ENCODE measurements at places on chromosomes 16 and 17. TPM values are rescaled to one million over a fixed set of nuclear protein-coding genes. Genes with fewer than 3 reads are reported as not detected.
A peak's percentile ranks its signal among the peaks of the same experiment; 100 is the strongest.

GRCh38 chr17:83164490-83164889 is 85.1 kb downstream of the METRNL start:
- no peak for DNase-seq
- no peaks in the 10 kb centered on the region for H3K4me1 ChIP-seq
- H3K27me3 ChIP-seq: no peaks in the 10 kb centered on the region
- no peaks in the 10 kb centered on the region for H3K36me3 ChIP-seq
- H3K27ac ChIP-seq: no peak overlapping the region
- H3K4me3 ChIP-seq: no peak overlapping the region

DNA sequence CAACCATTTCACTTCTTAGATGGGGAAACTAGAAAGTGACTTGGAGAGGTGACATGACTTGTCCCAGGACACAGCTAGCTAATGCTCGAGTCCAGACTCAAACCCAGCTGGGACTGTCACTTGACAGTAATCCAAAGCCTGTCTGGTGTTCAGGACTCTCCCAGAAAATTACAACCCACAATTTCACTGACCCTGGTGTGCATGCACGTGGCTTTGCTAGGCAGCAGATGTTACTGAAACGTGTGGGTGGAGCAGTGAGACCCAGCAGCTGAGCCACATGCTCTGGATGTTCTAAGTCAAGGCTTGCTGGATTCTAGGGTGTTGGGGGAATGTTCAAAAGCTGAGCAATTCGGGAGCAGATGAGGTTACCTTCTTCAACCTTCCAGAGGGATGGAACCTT is 364.6 kb downstream of the GRIN2A start:
- DNase-seq: no peak
- H3K36me3 ChIP-seq: no peaks in the 10 kb centered on the region
- H3K4me1 ChIP-seq: peaks cover 29% of the 10 kb centered on the region
- H3K4me3 ChIP-seq: no peak overlapping the region

SOX9 gene
- 4.9 TPM for total RNA-seq

DNA sequence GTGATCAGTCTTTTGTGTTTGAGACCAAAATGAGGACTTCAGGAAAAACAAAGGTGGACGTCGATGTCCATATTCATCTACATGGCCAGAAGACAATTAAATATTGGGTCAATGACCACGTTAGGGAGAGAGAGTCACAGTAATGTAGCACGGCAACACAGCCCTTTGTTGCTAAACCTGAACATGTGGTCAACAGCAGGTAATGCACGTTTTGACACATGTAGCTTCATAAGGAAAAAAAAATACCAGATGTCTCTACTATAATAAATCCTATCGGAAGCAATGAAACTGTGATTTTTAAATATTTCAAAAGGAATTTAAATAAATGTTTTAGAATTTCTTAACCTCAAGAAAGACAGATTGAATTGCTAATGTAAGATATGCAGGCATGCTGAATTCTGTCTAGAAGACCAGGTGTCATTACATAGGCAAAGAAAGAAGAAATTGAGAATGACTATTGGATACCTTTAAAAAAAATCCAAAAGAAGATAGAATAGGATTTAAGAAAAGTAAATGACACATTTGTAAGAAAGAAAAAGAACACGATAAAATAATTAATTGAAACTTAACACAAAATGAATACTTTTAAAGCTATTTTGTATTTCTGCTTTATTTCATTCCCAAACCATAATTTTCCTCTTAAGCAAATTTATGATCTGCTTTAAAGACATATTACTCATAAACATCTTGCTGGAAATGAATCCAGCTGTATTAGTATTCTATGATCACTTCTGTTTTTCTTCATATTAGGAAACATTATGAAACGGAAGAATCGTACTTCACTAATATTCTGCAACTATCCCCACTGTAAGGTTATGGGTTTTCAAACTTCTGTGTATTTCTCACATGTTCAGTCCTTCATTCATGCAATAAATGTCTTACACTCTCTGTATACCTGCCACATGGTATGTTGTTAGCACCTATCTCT is 30.1 kb downstream of the ABCA8 start:
- no peaks in the 10 kb centered on the region for H3K36me3 ChIP-seq
- H3K27ac ChIP-seq: no peak overlapping the region
- H3K27me3 ChIP-seq: no peaks in the 10 kb centered on the region
- no peak overlapping the region for H3K4me3 ChIP-seq
- no peak for DNase-seq

DNA sequence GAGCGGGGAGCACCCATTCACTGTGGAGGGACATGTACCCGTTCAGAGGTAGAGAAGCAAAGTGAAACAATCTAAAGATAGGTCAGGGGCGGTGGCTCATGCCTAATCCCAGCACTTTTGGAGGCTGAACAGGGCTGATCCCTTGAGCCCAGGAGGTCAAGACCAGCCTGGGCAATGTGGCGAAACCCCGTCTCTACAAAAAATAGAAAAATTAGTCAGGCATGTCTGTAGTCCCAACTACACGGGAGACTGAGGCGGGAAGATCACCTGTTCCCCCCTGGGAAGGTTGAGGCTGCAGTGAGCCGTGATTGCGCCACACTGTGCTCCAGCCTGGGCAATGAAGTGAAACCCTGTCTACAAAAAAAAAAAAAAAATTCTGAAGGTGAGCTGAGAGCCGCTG is 21.7 kb downstream of the MYL4 start:
- H3K27ac ChIP-seq: no peak overlapping the region
- no peaks in the 10 kb centered on the region for H3K4me1 ChIP-seq
- no peak overlapping the region for H3K4me3 ChIP-seq
- no peak for DNase-seq
- H3K27me3 ChIP-seq: no peaks in the 10 kb centered on the region
- no peaks in the 10 kb centered on the region for H3K36me3 ChIP-seq

STAC2 gene
- 6.0 TPM for total RNA-seq

DNA sequence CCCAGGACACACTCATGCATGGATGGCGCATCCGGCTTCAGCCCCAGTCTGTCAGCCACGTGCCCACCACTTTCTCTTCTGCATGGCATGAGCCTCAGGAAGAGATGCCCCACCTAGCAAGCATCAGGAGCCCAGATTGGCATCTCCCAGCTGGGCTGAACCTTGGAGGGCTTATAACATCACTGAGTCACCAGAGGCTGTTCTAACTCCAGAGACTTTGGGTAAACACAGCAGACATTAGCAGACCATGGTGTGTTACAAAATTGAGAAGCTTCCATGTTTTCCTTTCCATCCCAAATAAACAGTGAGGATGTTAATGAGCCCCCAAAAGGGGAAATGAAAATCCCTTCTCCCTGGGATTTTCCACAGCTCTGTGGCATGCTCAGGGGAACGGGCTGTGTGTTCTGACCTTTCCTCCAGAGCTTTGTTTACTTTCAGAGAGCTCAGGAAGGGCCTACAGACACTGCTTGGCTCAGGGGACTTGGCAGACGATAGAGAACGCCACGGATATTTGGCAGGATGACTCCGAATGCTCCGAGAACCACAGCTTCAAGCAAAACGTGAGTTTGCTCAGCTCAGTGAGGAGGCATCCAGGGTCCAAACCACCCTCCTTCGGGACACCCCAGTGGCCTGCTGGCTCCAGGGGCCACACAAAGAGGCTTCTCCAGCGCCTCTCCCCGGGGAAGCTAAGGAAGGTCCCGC is 16.5 kb downstream of the GLP2R start:
- H3K27ac ChIP-seq: no peak overlapping the region
- no peaks in the 10 kb centered on the region for H3K36me3 ChIP-seq

DNA sequence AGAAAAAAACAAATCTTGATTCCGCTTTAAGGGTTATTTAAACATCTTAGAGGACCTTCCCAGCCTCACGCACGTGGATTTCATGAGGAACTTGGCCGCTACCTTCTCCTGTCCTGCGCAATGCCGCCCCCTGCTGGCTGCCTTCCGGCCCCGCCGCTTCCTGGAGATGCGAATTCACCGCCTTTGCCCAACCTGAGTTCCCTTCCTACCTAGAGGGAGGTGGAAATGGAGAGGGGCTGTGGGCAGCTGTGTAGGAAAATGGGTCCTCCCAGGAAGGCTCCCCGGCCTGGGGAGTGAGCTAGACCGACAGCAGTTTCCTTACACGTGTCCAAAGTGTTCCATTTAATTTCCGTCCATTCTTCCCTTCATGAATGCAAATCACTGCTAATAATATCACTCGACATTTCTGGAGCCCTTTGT is 1.0 kb upstream of the ABCC12 start:
- no peak overlapping the region for H3K4me3 ChIP-seq
- H3K27me3 ChIP-seq: peaks cover 4% of the 10 kb centered on the region
- H3K4me1 ChIP-seq: no peaks in the 10 kb centered on the region

- no peaks in the 10 kb centered on the region for H3K27me3 ChIP-seq
- no peaks in the 10 kb centered on the region for H3K4me1 ChIP-seq
- H3K36me3 ChIP-seq: no peaks in the 10 kb centered on the region
- H3K27ac ChIP-seq: no peak overlapping the region
- DNase-seq: no peak
- H3K4me3 ChIP-seq: no peak overlapping the region
These were observed 9.1 kb downstream of the SLC4A1 start for GRCh38 chr17:44258811-44259351.

DNA sequence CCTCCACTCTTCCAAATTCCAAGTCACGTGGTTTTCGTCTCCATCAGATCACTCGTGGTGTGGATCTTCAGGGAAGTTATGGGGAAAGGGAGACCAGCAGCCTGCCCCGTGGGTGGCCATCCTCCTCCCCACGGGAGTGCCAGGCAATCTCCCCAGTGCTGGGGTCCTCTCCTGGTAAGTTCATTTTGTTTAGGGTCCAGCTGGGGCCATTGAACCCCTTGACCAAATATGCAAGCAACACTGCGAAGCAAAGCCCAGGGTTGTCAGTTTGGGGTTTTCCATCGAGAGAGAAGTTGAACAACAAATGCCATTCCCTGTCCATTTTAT is 4.1 kb upstream of the LCMT1 start:
- no peak for DNase-seq
- H3K27me3 ChIP-seq: no peaks in the 10 kb centered on the region
- H3K36me3 ChIP-seq: no peaks in the 10 kb centered on the region
- 0 out of 2 replicates have a peak, but pooled peaks cover 7% of the 10 kb centered on the region for H3K4me1 ChIP-seq
- H3K27ac ChIP-seq: peak overlapping the region; percentile 44
- peak overlapping the region; percentile 84 for H3K4me3 ChIP-seq

MYH13 gene
- total RNA-seq: not detected

DNA sequence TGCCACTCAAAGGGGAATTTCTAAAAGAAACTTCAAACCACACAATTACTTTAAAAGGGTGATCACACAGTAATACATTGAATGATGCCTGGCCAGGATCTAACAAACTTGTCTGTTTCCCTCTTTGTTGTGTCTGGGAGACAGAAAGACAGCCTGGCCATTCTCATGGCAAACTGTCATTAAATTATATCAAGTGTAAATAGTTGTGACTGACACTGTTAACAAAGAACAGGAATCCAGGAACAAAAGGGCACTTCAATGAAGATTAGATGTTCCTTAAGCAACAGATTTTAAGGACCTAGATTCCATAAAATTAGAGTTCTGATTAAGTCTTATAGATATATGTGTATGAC is 383.6 kb downstream of the KCNJ2 start:
- no peak overlapping the region for H3K4me3 ChIP-seq
- H3K27ac ChIP-seq: no peak overlapping the region
- H3K27me3 ChIP-seq: no peaks in the 10 kb centered on the region

- no peak for DNase-seq
- H3K36me3 ChIP-seq: no peaks in the 10 kb centered on the region
- no peaks in the 10 kb centered on the region for H3K4me1 ChIP-seq
- H3K27me3 ChIP-seq: no peaks in the 10 kb centered on the region
These were observed 128.5 kb upstream of the GSE1 start for GRCh38 chr16:85484347-85485300.

DNA sequence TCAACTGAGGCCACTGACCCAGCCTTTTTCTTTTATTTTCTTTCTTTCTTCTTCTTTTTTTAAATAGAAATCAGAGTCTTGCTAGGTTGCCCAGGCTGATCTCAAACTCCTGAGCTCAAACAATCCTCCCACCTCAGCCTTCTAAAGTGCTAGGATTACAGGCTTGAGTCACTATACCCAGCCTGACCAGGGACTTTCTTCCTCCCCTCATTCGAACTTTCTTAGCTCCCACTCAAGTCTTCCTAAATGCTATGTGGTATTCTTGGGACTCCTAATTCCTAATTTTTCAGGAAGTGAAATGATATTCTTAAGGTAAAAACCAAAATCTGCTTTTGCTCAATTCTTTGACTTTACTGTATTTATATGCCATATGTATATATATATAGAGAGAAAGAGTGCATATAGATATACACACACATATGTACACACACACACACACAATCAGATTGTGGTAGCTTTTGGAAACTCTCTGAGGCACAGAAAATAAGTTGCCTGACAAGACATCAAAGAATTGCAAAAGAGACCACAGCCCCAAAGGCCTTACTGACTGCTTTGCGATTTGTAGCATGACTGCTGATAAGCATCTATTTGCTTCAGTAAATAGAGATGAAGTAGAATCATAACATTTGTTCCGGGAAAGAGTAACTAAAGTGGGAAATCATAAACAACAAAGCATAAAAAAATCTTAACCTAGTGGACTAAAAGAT is 9.5 kb upstream of the AMZ2 start:
- peak; percentile 6 for DNase-seq
- H3K4me1 ChIP-seq: peaks cover 6% of the 10 kb centered on the region
- H3K27me3 ChIP-seq: no peaks in the 10 kb centered on the region

HIGD1B gene
- not detected for total RNA-seq

GRCh38 chr17:7167832-7168231 is 11.3 kb downstream of the ASGR1 start:
- DNase-seq: no peak
- H3K27me3 ChIP-seq: no peaks in the 10 kb centered on the region
- H3K4me1 ChIP-seq: no peaks in the 10 kb centered on the region
- H3K27ac ChIP-seq: no peak overlapping the region

DNA sequence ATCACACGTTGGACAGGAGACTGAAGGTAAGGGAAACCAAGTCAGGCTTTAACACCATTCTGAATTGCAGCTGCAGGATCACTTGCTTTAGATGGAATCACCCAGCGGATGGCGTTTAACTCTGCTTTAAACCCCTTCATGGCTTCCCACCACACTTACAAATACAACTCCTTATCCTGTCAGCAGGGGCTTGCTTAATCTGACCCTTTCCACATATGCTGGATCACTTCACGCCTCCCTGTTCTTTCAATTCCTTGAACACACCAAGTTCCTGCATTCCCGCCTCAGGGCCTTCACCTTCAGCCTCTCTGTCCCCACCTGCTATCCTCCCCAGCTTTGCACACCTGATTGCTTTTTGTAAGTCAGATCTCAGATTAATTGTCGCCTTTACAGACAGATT is 442.2 kb downstream of the MAF start:
- no peaks in the 10 kb centered on the region for H3K36me3 ChIP-seq
- H3K4me1 ChIP-seq: 0 out of 2 replicates have a peak, but pooled peaks cover 3% of the 10 kb centered on the region
- DNase-seq: no peak
- H3K27ac ChIP-seq: no peak overlapping the region
- H3K4me3 ChIP-seq: no peak overlapping the region

RARA gene
- 13.4 TPM for total RNA-seq

DNA sequence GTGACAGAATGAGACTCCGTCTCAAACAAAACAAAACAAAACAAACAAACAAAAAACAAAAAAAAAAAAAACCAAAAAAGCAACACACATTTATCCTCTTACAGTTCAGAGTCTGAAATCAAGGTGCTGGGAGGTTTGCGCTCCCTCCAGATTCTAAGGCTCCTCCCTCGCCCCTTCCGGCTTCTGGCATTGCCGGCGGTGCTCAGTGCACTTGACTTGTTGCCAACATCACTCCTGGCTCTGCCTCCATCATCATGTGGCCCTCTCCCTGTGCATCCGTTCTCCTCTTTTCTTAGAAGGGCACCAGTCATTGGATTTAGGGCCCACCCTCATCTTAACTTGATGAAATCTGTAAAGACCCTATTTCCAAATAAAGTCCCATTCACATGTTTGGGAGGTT is 73.8 kb downstream of the RBFOX3 start:
- H3K36me3 ChIP-seq: no peaks in the 10 kb centered on the region
- no peaks in the 10 kb centered on the region for H3K27me3 ChIP-seq
- H3K4me1 ChIP-seq: peaks cover 5% of the 10 kb centered on the region
- no peak for DNase-seq
- H3K4me3 ChIP-seq: no peak overlapping the region
